ENCODE measurements at places on chromosomes 16 and 17.

DNA sequence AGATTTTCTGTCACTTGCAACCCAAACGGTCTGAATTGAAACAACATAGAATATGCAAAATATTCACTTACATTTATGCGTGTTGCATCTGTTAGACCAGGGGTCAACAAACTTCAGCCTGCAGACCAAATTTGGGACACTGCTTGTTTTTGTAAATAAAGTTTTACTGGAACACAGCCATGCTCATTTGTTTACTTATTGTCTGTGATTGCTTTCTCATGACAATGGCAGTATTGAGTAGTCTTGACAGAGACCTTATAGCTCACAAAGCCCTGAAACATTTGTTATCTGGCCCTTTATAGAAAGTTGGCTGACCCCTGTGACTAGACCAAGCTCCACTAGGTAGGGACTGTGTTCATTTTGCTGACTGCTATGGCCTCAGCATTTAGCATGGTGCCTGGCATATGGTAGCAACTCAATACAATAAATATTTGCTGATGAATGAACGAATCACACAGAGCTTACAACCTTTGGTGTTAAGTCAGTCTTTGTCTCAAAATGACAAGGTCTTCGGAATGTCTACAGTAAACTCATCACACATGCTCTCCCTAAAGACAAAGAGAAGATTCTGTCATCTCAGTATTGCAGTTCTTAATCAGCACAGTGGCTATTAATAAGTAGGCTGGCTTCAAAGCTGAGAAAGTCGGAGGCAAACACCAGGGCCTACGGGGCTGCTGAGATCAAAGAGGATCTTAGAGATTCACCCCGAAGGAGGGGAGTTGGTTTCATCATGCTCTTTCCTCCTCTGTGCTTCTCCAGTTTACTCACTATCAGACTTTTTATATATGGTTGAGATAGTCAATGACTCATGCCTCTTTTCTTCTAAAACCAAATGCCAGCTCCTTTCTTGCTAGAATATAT is 95.2 kb upstream of the AXIN2 start:
- no peak for DNase-seq

GRCh38 chr17:39244600-39245570 is 19.1 kb upstream of the STAC2 start:
- peak; percentile 85 for DNase-seq

DNA sequence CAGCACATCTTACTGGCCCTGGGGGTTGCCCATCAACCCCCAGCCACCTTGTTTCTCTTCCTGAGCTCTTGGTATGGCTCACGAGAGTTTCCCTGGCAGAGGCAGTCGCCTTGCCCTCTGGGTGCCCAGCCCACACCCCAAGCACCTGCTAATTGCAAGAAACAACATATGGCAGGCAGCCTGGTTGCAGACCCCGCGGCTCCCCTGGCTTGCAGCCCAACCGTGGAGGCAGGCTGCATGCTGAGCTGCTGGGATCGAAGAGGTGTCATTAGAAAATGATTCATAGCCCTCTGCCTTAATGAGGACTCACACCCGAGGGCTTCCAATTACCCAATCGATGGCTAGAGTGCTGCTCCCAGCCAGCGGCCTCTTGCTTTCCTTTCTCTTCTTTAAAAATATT is 115.7 kb downstream of the TMEM114 start:
- DNase-seq, result no peak

DNA sequence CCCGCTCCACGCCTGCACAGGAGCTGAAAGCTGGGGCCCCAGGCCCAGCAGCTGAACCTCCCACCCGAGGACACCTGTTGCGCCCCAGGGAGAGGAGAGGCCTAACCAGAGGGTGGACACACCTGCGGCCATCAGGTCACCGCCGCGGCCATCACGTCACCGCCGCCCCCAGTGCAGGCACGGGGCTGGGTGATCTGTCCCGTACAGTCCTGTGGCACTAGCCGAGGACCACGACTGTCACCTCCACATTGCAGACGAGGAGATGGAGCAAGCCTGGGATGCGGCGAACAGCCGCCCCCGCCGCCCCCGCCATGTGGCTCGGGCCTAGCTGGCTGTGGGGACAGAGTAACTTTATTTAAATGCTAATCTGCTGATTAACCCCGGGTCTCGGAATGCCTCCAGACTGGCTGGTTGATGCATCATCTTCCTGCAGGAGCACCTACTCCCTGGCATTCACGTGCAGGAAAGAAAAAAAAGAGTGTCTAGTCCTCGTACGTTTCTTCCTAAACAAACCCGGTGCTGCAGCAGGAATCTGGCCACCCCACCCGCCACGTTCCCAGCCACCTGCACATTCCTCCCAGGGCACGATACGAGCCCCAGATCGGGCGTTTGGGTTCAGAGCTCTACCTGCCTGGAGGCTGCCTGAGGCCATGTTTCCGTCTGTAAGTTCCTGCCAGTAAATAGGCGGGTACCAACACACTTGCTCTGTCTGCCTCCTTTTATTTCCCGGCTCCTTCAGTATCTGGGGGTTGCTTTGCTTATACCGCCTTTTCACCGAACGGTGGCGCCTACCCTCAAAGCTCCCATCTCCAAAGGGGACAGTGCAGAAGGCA is 29.9 kb downstream of the PIEZO1 start:
- DNase-seq, result peak; percentile 46

GRCh38 chr17:33038740-33039139 is 47.1 kb downstream of the SPACA3 start:
- peak; percentile 69 for DNase-seq

GRCh38 chr16:16973707-16974591 is 496.8 kb downstream of the XYLT1 start:
- DNase-seq, result no peak

DNA sequence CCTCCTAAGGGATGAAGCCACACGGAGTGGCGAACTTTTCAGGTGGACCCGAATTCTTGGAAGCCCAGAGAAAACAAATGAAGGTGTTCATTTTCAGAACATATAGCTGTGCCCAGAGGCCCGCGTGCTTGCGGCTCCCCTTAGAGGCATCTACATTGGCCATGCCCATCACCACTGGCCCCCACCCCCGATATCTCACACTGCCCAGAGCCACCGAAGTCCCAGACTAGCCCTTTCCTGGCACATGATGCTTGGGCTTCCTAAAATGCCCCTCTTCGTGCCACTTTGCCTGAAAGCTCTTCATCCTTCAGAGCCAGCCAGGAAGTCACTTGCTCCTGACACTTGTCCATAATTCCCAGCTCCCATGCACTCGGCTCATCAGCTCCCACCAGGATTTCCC is 2.1 kb upstream of the HEXIM1 start:
- DNase-seq, result no peak

DNA sequence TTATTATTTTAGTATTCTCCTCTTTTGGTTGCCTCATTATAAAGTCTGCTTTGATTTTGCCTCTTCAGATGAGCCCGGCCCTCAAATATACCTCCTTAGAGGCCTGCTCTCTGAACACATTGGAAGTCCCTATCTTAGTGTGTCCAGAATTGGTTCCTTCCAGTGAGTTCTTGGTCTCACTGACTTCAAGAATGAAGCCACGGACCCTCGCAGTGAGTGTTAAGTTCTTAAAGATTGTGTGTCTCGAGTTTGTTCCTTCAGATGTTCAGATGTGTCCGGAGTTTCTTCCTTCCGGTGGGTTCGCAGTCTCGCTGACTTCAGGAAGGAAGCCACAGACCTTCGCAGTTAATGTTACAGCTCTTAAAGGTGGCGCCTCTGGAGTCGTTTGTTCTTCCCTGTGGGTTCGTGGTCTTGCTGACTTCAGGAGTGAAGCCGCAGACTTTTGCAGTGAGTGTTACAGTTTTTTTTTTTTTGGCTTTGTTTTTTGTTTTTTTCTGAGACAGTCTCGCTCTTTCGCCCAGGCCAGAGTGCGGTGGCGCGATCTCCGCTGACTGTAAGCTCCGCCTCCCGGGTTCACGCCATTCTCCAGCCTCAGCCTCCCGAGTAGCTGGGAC is 45.8 kb upstream of the NOS2 start:
- DNase-seq, result no peak

GRCh38 chr16:68365167-68365817 is 54.5 kb downstream of the PRMT7 start:
- DNase-seq, result peak; percentile 28

GRCh38 chr17:63911041-63911635 is at the start of gene CSHL1:
TSS of gene CSHL1 (minus strand) at chr17:63911258. CDS start at chr17:63911196, 62 bp downstream.
- DNase-seq, result no peak

- no peak for DNase-seq
Measured at GRCh38 chr17:73822371-73822770, 178.1 kb upstream of the SDK2 start.

- DNase-seq, result no peak
Measured at GRCh38 chr17:28081467-28081866, 39.0 kb downstream of the NLK start.

DNA sequence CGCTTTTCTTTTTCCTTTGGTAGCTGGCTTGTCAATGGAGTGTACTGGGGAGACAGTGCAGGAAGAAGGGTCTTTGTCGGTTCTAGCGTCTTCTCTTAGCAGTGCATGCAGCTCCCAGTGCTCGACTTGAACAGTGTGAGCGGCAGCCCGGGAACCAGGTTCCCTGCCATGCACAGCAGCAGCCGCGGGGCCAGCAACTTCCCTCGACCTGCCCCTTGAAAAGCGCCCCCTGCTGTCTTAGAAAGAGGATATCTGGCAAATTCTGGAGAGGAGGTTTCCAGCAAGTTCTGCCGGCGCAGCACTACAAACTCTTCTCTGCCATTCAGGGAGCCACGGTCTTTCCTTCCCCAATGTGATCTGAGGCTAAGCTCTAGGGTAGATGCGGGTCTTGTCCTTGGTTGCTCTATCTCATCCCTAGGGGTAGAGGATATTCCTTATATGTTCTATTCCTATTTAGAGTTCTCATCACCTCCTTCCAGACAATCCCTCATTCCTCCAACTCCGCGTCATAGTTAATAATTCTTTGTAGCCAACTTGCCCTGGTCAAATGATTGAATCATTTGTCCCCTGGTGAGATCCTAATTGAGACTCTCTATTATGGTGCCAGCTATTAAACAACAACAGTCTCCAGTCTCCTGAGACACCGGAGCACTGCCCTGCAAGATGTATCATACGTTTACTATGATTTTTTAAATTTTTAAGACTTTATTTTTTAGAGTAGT is 451.3 kb downstream of the PMP22 start:
- DNase-seq, result no peak

DNA sequence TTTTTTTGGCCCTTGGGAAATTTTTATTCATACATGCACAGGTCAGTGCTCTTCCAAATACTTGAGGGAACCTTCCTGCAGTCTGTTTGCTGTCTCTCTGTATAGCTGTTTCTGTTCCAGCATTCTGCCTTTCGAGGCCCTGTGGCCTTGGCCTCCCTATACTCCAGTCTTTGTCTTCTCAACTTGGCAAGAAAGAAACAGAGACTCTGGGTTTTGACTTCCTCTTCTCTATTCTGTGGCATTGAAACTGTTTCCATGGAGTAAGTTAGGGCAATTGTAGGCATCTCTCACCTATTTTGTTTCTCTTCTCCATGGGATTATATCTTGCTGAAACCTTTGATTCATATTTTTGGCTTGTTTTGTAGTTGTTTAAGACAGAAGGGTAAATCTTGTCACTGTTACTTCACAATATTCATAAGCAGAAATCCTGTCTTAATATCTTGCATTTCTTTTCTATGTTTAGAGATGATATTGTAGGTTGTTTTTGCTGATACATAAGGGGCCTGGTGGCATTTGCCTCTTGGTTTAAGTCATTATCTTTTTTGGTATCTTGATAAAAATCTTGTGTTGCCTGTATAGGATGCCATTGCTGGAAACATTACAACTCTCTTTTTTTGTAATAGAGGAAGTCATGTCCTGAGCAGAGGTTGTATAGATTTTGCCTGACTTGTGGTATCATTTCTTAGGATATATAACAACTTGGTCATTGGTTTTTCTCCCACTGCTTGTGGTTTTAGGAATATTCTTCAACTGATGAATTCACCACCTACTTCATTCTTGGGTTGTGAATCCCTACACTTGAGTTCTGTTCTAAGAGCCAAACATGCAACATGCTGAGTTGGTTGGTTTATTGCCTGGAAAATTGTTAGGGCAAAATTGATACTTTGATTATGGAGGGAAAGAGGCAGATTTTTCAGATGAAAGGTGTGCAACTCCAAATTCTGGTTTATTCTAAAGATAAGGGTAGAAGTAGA is 168.6 kb downstream of the FTO start:
- no peak for DNase-seq

DNA sequence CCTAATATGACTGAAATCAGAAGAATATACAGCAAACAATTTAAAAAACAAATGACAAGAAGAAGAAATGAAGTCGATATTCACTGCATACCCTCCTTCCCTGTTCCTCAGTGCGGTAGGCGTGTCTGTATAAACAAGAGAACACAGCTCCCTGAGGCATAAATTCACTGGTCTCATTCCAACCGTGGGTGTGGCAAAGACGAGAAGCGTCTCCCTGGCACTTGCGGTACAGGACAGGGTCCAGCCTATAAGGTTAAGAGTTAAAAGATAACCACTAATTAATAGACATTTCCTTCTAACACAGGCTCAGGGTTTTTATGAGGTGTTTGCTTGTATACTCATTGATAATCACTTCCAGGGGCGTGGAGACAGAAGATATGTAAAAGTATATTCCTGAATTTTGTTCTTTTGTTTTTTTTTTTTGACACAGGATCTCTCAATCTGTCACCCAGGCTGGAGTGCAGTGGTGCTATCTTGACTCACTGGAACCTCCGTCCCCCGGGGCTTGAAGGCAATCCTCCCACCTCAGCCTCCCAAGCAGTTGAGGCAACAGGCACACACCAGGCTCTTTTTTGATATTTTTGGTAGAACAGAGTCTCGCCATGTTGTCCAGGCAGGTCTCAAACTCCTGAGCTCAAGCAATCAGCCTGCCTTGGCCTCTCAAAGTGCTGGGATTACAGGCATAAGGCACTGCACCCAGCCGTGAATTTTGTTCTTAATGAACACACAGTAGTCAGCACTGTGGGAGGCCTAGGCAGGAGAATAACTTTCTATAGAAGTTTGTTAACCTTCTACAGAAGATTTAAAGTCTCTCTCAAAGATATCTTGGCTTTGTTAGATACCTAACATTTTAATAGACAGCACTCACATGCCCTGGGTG is 59.1 kb upstream of the CLEC18B start:
- DNase-seq, result no peak

DNA sequence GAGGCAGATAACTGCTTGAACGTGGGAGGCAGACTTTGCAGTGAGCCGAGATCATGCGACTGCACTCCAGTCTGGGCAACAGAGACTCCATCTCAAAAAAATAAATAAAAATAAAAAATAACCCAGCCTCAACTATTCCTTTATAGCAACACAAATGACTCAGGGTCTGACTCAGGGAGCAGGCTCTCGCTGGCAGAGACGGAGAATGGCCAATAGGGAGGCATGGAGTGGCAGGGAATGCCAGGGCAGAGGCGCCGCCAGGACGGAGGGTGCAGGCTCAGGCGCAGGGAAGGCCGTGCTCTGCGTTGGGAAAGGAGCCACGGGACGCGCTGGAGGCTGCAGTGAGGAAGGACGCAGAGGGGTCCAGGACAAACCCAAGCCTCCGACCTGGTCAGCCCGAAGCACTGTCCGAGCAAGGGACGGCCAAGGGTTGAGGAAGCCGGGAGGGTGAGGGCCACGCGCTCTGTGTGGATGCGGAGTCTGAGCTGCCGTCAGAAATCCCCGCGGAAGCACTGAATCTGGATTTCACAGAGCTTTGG is 40.3 kb downstream of the PKD1 start:
- DNase-seq, result no peak

DNA sequence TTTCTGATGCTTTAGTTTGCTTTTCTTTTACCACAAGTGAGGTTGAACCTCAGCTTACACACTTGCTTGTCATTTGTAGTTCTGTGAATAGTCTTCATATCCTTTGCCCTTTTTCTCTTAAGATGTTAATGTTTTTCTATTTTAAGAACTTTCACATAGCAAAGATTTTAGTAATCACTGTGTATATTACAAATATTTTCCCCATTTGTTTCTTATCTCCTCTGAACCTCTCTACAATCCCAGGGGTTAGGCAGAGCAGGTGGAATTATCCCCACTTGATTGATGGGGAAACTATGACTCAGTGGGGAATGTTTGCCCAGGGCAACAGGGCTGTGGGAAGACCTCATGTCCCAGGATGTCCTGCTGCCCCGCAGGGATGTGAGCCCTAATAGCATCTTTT is 11.7 kb upstream of the MYH3 start:
- DNase-seq, result no peak
